Left kidney (tissue), 8 donors: ENCODE measurements at places on chromosomes 3 and 15. TPM values are rescaled to one million over a fixed set of nuclear protein-coding genes. Genes with fewer than 3 reads are reported as not detected.

Gene CDC25A
- polyA plus RNA-seq: 14.1 TPM

Gene CHRM5
- 0.35 TPM for polyA plus RNA-seq

GRCh38 chr3:168044049-168044448 is 51.7 kb downstream of the GOLIM4 start:
- DNase-seq: no peak

GRCh38 chr3:29426302-29427226 is 145.7 kb downstream of the RBMS3 start:
- no peak for DNase-seq

- DNase-seq: peak; percentile 32
Measured at GRCh38 chr3:176167272-176167671, 1030.0 kb downstream of the TBL1XR1 start.

GRCh38 chr15:73258271-73259108 is 110.3 kb downstream of the HCN4 start:
- no peak for DNase-seq

GRCh38 chr3:40262331-40262730 is 47.2 kb upstream of the EIF1B start:
- DNase-seq: no peak

GRCh38 chr3:30970183-30970582 is 75.7 kb upstream of the GADL1 start:
- no peak for DNase-seq

GRCh38 chr15:38004218-38004861 is 69.9 kb downstream of the TMCO5A start:
- DNase-seq: no peak
